Osteocyte (in vitro differentiated cells): ENCODE measurements at places on chromosomes 6 and 20. TPM values are rescaled to one million over a fixed set of nuclear protein-coding genes. Genes with fewer than 3 reads are reported as not detected.

DNA sequence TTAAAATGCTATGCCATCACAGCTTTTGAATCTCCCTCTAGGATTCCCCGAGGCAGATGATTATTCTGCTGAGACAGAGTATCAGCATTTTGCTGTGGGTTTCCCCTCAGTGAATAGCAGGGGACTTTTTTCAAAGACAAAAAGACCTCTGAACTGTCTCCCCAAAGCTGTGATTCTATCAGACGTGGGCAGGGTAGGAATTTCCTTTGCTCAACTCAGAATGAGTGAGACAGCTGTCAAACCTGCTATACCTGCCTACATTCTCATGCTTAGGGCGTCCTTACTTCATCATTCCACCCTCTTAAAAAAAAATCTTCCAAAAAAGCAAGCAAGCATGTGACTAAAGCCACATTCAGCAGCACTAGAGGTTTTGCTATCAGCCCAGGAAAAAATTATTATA is 147.6 kb upstream of the FAM83B start:
- no peak for DNase-seq
- no peak overlapping the region for H3K4me3 ChIP-seq
- peaks cover 15% of the 10 kb centered on the region for H3K4me1 ChIP-seq
- no peaks in the 10 kb centered on the region for H3K36me3 ChIP-seq
- H3K27ac ChIP-seq = no peak overlapping the region

GPLD1 gene
- total RNA-seq = 1.9 and 2.4 TPM in 2 replicates

ZNF831 gene
- not detected in 2 replicates for total RNA-seq

HSD17B8 gene
- 2.4 and 3.5 TPM in 2 replicates for total RNA-seq

- peaks cover 6% of the 10 kb centered on the region for H3K4me1 ChIP-seq
- H3K4me3 ChIP-seq = no peak overlapping the region
- no peak for DNase-seq
These were observed 44.1 kb downstream of the SAMD3 start for GRCh38 chr6:130178692-130179091.

COL21A1 gene
- total RNA-seq = 48.0 and 60.0 TPM in 2 replicates

RBPJL gene
- not detected in 2 replicates for total RNA-seq
